Tibial nerve (tissue), 4 donors: ENCODE measurements at places on chromosomes 11 and 22.

GRCh38 chr22:23404689-23405365, 175.3 kb downstream of the IGLL1 start:
- no peaks in the 10 kb centered on the region for H3K36me3 ChIP-seq
- H3K4me1 ChIP-seq: peaks cover 5% of the 10 kb centered on the region
- no peak overlapping the region for H3K4me3 ChIP-seq
- no peak overlapping the region for H3K27ac ChIP-seq

- no peaks in the 10 kb centered on the region for H3K36me3 ChIP-seq
- no peaks in the 10 kb centered on the region for H3K27me3 ChIP-seq
- H3K4me3 ChIP-seq: no peak overlapping the region
- no peaks in the 10 kb centered on the region for H3K4me1 ChIP-seq
- DNase-seq: peak; percentile 7
Measured at GRCh38 chr11:130478881-130479280, 30.4 kb downstream of the ADAMTS15 start.

GRCh38 chr11:46012185-46012584, 89.7 kb downstream of the LARGE2 start:
- H3K4me3 ChIP-seq: no peak overlapping the region
- no peak for DNase-seq
- H3K27me3 ChIP-seq: no peaks in the 10 kb centered on the region
- H3K27ac ChIP-seq: no peak overlapping the region

DNA sequence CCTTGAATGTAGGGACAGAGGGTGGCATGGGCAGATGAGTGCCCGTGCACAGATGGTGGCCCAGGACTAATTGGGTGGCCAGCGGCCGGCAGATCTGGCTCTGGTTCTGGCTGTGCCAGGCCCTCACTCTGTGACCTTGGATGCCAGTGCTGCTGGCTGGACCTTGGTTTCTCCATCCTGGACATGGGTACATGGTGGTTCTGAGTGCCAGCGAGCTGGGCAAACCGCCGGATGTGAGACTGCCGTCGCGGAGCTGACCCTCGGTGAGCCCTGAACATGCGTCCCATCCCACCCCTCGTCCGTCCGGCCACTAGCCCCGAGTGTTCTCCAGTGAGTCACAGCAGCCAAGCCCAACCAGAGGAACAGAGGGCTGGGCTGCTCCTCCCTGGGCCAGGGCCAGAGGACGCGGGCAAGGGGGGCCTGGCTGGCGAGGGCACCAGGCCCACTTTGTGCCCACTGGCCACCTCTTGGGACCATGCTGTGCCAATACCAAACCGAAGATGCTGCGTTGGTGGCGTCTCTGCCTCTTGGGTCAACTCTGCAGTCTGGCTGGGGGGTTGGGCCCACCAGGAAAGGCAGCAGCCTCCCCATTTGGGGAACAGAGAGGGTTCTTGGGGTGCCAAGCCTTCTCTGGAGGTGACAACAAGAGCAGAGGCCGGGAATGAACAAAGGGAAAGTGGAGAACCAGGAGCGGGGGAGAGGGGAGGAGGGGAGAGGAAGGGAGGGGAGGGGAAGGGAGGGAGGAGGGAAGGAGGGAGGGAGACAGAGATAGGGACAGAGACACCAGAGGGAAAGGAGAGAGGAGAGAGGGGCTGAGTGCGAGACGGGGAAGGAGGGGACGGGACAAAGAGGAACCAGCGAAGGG, 10.7 kb downstream of the LSP1 start:
- H3K27ac ChIP-seq: peak overlapping the region; percentile 77
- peaks cover 42% of the 10 kb centered on the region for H3K4me1 ChIP-seq
- H3K4me3 ChIP-seq: peak overlapping the region; percentile 15
- no peaks in the 10 kb centered on the region for H3K36me3 ChIP-seq
- peak; percentile 77 for DNase-seq
- no peaks in the 10 kb centered on the region for H3K27me3 ChIP-seq

DNA sequence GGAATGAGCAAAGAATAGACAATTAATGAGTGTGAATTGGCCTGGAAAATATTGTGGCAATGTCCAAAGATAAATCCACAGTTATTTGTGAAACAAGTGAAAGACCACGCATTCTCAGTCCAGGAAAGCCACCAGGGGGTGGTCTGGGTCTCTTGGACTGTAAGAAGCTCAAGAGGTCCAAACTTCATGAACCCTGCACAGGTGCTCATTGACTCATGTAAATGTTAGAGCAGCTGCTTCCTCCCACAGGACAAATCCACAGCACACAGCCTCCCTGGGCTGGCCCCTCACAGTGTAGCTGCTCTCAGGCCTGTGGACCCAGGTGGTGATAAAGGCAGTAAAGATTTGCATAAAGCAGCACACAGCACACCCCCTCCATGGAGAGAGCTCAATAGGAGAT, 114.0 kb downstream of the ZNF280B start:
- H3K27ac ChIP-seq: no peak overlapping the region
- H3K4me3 ChIP-seq: no peak overlapping the region
- H3K36me3 ChIP-seq: no peaks in the 10 kb centered on the region
- no peak for DNase-seq
- no peaks in the 10 kb centered on the region for H3K4me1 ChIP-seq

DNA sequence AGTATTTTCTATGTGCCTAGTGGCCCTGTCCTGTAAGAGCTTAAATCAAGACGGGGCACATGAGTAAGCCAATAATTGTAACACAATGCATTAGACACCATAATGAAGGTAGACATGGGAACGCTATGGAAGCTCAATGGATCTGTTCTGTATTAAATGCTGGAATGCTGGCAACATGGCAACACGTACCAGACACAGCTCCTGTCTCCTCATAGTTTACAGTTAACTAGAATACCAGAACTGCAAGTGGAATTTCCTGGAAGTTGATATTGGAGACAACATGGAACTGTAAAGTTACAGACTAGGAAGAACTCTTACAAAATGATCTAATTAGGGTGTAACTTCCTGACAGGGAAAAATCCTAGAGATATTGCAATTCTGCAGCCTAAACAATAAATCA, 12.4 kb downstream of the P4HA3 start:
- no peaks in the 10 kb centered on the region for H3K36me3 ChIP-seq
- H3K27me3 ChIP-seq: no peaks in the 10 kb centered on the region
- no peak overlapping the region for H3K4me3 ChIP-seq
- DNase-seq: no peak

DNA sequence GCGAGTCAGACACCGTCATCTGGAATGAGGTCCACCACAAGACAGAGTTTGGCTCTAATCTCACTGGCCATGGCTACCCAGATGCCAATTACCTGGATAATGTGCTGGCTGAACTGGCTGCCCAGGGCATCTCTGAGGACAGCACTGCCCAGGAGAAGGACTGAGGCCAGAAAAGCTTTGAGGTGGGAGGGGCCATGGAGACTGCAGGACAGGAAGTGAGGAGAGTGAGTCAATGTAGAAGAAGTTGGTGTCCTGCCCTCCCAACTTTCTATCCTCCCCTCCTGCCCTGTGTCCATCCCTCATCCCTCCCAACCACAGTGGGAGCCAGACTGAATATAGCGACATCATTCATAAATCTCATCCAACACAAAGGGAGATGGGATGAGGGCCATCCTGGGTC, 8.0 kb downstream of the MPEG1 start:
- H3K4me1 ChIP-seq: peaks cover 58% of the 10 kb centered on the region
- no peak overlapping the region for H3K4me3 ChIP-seq
- DNase-seq: no peak

GRCh38 chr11:17692931-17693330, 26.4 kb upstream of the MYOD1 start:
- H3K27ac ChIP-seq: no peak overlapping the region
- H3K4me3 ChIP-seq: no peak overlapping the region
- no peak for DNase-seq

GRCh38 chr11:64296830-64297698, 3.1 kb upstream of the CATSPERZ start:
- no peaks in the 10 kb centered on the region for H3K36me3 ChIP-seq
- no peak for DNase-seq
- H3K27ac ChIP-seq: no peak overlapping the region
- H3K4me3 ChIP-seq: no peak overlapping the region

DNA sequence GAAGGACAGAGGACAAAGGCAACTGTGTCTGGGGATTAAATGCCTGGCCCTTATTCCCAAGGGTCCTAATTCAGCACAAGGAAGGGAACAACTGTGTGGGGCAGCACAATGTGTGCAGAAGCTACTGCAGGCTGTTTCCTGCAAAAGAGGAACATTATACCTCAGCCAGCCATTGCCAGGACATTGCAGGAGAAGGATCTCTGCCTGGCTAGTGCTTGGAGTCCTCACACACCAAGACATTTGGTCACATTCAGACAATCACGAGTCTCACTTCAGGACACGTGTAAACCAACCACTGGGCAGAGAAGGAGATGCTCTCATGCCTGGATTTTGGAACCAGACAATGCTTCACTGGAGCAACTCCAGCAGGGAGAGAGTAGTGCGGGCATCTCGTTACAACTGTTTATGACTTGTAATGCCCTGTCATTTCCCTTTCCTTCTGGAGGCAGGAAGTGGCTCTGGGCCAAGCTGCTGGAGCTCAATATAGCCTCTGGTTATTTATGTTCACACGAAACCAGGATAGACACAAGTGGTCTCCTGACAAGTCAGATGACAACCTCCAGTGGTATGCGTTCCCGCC, 23.9 kb upstream of the ZC3H12C start:
- no peaks in the 10 kb centered on the region for H3K4me1 ChIP-seq
- no peak for DNase-seq
- no peaks in the 10 kb centered on the region for H3K36me3 ChIP-seq
- H3K4me3 ChIP-seq: no peak overlapping the region

DNA sequence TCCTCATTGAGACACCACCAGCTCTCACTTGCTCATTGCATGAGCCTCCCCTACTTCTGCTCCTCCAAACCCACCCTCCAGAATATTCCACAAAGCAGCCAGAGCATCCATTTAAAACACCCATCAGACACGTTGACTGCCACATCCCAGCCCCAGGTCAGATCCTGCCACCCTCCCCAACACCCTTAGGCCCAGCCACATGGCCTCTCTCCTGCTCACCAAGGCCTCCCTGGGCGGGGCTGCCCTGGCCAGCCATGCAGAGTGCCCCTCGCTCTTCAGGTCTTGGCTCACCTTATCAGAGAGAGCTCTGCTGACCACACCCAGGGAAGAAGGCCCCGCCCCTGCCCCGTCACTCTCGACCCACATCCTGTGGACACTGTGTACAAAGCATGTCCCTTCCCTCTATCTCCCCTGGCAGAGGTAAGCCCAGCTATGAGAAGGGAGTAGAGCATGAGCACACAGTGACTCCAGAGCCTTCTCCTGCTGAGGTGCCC, 106.8 kb downstream of the MICAL3 start:
- H3K4me3 ChIP-seq: no peak overlapping the region
- peaks cover 42% of the 10 kb centered on the region for H3K4me1 ChIP-seq
- H3K36me3 ChIP-seq: no peaks in the 10 kb centered on the region

DNA sequence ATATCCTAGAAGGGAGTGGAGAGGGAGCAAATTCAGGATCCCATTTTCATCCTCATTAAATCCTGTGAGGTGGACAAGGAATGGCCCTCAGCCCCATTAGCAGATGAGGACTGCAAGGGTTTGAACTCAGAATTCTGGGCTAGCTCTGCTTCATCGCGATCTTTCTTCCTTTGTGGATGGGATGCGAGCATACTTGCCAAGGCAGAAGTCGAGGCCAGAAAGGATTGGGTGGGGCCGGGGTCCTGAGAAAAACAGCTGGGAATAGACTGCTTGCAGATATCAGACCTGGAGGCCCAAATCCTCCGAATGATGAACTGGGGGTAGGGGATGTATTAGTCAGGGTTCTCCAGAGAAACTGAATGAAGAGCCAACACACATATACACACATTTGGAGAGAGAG, 179.0 kb downstream of the CHST1 start:
- H3K4me1 ChIP-seq: no peaks in the 10 kb centered on the region
- H3K27me3 ChIP-seq: no peaks in the 10 kb centered on the region
- DNase-seq: no peak
- H3K4me3 ChIP-seq: no peak overlapping the region
- H3K27ac ChIP-seq: no peak overlapping the region
- no peaks in the 10 kb centered on the region for H3K36me3 ChIP-seq

GRCh38 chr22:23144432-23144831, 845 bp upstream of the RAB36 start:
- H3K36me3 ChIP-seq: no peaks in the 10 kb centered on the region
- H3K27ac ChIP-seq: peak overlapping the region; percentile 79
- DNase-seq: no peak
- H3K27me3 ChIP-seq: no peaks in the 10 kb centered on the region
- H3K4me3 ChIP-seq: peak overlapping the region; percentile 59

DNA sequence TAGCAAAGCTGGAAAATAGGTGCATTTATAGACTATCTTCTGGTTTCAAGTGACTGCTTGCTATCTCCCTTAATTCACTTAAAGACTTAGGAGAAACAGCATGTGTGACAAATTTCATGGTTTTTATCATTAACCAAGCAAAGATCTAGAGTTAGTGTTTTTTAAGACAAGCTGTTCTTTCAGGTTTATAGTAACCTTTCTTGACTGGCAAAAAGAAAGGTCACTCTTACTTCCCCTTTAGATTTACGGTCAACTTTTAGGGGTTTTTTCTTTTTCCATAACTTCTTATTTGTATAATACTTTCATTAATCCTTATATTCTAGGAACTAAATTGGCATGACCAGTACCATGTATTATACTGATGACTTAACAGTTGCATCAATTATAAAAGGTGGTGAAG, 46.6 kb downstream of the KDM2A start:
- H3K27ac ChIP-seq: no peak overlapping the region
- no peaks in the 10 kb centered on the region for H3K36me3 ChIP-seq
- no peak for DNase-seq
- peaks cover 54% of the 10 kb centered on the region for H3K4me1 ChIP-seq
- H3K27me3 ChIP-seq: no peaks in the 10 kb centered on the region

GRCh38 chr11:124612567-124613246, 1.5 kb downstream of the PANX3 start:
- H3K27ac ChIP-seq: no peak overlapping the region
- H3K36me3 ChIP-seq: no peaks in the 10 kb centered on the region
- no peaks in the 10 kb centered on the region for H3K27me3 ChIP-seq

DNA sequence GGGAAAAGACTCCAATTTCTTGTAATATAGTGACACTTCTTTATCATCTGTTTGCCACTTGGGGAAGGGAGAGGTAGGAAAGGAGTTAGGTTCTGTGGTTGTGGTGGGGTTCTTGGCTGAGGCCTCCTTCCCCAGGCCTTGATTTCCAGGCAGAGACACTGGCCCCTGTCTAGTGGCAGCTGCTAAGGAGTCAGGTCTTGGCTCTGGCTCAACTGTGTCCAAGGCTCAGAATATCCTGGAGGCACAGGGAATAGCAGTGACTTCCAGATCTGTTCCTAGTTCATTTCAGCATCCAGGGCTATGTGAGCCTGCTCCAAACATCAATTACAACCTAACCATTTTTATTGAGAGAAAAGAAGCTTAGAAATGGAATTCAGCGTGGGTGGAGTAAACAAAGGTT, 29.5 kb downstream of the PPFIBP2 start:
- H3K27ac ChIP-seq: no peak overlapping the region
- H3K27me3 ChIP-seq: no peaks in the 10 kb centered on the region
- H3K36me3 ChIP-seq: no peaks in the 10 kb centered on the region
- no peak overlapping the region for H3K4me3 ChIP-seq
- DNase-seq: no peak
- H3K4me1 ChIP-seq: no peaks in the 10 kb centered on the region

- no peaks in the 10 kb centered on the region for H3K36me3 ChIP-seq
- DNase-seq: peak; percentile 54
- H3K4me3 ChIP-seq: no peak overlapping the region
- H3K27me3 ChIP-seq: peaks cover 33% of the 10 kb centered on the region
Measured at GRCh38 chr11:128908391-128909246, 17.5 kb downstream of the KCNJ5 start.

- H3K27ac ChIP-seq: no peak overlapping the region
- H3K36me3 ChIP-seq: no peaks in the 10 kb centered on the region
- H3K27me3 ChIP-seq: no peaks in the 10 kb centered on the region
Measured at GRCh38 chr11:111435046-111435698, 56.1 kb upstream of the POU2AF1 start.
